Stimulated activated CD4-positive, alpha-beta T cell treated with anti-CD3 and anti-CD28 coated beads, Interleukin-15, amount 100 ng/mL, for 1 hour (primary cell): ENCODE measurements at places on chromosomes 3 and 15.
A peak's percentile ranks its signal among the peaks of the same experiment; 100 is the strongest.

- DNase-seq = no peak
These were observed 66.7 kb upstream of the TNIK start for GRCh38 chr3:171526869-171527268.

GRCh38 chr15:85582131-85583079 is 202.0 kb downstream of the AKAP13 start:
- DNase-seq = peak; percentile 44

DNA sequence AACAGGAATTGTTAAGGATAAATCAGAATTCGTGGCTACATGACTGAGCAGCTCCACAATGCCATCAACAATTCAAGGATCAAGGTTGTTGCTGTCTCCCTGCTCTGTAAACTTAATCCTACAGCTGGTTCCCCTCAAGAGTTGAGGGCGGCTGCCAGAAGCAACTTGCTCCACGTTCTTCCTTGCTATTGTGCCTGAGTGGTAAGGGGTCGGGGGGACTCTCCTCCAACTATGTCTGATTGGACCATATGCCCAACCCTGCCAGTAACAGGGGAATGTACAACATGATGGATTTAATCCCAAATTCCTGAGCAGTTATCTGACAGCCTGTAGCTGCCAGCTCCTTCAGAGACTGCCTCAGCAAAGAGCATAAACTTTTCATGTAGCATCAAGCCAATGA is 37.9 kb upstream of the MECOM start:
- no peak for DNase-seq

DNA sequence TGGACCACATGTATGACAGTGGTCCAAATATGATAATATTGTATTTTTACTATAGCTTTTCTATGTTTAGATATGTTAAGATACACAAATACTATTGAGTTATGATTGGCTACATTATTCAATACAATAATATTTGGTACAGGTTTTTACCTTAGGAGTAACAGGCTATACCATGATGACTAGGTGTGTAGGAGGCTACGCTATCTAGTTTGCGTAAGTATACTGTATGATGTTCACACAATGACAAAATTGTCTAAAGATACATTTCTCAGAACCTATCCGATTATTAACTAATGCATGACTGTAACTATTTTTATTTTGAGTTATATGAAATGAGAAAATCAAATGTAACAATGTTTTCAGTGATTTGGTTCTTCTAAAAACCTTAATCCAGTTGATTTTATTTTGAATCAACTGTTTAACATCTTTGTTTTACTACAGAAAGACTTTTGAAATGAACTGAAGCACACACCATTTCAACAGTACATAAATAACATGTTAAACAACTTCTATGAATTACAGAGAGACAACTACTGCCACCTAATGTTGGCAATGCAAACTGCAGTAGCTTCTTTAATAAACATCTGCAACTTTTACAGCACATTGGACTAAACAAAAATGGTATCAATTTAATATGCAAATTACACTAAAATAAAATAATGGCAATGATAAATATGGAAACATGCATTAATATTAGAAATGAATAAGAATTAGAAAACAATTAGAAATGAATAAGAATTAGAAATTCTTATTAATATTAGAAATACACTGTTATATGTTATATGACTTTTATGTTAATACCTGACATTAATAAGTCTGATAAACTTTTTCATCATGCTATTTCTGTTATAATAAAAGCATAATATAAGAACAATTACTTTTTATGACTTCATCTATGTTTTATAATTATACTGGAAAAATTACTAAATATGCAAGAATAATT is 255.7 kb downstream of the MBNL1 start:
- DNase-seq = no peak

DNA sequence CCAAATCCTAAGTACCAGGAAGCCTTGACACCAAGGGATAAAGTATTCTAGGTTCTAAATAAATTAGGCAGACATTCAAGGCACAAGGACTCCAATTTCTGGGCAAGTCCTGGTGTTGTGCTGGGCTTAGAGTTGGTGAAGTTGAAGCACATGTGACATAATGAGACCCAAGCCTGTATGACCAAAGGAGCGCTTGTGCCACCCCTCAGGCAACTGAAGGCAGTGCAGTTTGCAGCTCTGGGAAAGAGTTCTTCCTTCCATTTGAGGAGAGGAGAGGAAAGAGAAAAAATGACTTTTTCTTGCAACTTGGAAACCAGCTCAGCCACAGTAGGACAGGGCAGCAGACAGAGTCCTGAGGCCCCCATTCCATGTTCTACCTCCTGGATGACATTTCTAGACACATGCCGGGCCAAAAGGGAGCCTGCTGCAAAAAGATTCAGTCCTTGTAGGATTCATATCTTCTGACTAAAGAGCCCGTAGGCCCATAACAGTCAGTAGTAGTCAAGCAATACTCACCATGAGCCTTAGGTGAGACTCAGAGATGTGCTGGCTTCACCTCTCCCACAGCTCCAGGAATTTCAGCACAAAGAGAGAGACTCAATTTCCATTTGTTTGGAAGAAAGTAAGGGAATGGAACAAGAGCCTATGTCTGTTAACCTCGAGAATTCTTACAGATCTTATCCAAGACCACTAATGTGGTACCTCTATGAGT is 588.8 kb upstream of the BCHE start:
- no peak for DNase-seq

DNA sequence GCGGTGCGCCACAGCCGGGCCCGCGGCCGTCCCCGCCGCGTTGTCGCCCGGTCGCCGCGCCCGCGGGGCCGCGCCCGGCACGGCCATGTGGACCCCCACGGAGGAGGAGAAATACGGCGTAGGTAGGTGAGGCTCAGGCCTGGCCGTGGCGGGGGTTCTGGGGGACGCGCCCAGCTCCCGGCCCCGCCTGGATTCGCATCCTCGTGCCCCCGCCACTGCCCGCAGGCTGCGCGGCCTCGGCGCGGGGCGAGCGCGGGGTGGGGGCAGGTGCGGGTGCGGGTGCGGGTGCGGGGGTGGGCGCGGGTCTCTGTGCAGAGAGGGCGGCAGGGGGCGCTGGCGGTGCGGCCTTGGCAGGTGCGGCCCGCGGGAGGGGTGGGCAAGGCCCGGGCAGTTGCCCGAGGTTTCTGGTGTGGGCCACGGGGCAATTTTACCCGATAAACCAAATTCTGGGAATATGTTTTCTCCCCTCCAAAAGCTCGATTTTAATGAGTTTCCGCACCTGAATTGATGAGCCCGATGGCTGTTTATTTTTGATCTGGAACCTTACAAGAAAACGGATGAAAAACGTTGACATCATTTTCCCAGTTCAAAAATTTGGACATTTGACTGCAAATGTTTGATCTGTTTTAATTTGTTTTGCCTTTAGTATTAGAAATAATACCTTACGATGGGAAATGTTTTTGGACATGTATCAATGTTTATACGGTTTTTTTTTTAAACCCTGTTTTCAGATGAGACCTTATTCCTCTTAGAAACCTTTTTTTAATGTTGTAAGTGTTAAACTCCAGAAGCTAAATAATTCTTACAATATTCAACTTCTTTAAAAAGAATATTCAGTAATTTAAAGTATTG is 678 bp downstream of the DOCK3 start:
- no peak for DNase-seq

- DNase-seq = no peak
These were observed 43.1 kb upstream of the SLC25A36 start for GRCh38 chr3:140898340-140899180.

- DNase-seq = peak; percentile 37
These were observed 556 bp downstream of the ANKRD63 start for GRCh38 chr15:40282147-40282868.

DNA sequence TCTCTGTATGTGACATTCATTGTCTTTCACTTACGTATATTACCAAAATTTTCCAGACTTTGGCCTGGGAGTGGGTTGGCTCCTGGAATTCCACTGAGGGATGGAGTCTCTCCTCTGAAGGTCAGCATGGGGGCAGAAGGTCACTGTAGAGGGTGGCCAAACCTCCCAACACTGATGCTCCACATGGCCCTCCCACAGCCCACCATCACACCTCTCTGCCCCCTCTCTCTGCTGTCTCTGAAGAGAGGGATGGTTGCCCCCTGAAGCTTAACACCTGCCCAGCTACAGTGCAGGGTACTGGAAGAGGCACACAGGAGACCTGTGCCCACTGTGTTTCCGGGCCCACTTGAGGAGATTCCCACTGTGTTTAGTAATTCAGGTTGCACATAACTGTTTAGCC is 52.2 kb downstream of the CMTM6 start:
- no peak for DNase-seq

- DNase-seq = no peak
These were observed 47.8 kb upstream of the ADGRG7 start for GRCh38 chr3:100561459-100562158.

GRCh38 chr3:85342915-85343314 is 384.1 kb downstream of the CADM2 start:
- DNase-seq = no peak

DNA sequence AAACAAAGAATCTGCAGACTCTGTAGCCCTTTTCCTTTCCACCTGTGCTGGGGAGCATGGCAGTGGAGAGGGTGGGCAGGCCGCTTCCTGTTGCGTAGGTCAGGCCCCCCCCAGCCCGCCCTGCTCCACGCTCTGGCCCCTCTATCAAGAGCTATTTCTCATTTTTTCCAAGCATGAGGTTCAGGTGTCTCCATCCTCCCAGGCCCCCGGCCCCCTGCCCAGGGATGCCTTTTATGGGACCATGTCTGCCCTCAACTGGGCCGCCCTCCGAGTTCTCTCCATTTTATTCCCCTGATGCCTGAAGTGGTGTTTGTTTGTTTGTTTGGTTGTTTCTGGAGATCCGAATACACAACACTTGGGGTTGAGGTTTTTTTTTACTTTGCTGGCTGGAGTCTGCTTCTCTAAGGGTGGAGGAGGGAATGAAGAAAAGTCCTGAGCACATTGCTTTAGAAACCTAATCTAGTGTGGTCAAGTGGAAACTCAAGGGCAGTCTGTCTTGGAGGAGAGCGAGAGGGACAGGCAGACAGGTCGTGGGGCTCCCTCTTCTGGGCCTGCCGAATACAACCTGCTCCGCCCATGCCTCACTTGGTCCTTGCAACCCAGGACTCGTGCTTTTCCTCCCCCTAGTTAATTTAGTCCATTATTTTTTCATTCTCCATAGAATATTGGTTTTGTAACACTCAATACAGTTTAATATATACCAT is 176.5 kb upstream of the LYSMD4 start:
- no peak for DNase-seq

GRCh38 chr3:150096700-150097587 is 126.2 kb upstream of the PFN2 start:
- DNase-seq = no peak

DNA sequence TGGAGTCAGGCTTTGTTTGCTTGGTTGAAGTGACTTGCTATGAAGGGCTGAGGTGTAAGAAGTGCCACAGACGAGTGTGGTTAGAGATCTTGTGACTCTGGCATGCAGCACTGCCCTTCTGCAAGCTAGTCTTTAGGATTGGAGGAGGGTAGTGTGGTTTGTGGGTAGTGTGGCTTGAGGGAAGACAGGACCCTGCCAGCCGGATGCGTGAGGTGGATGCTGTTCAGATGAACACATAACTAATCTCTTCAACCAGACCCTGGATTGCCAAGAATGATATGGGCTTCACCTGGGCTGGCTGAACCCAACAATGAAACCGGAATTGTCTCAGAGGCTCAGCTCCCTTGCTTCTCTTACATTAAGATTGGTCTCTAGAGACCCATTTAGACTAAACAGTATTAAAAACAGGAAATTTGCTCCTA is 32.7 kb downstream of the STARD9 start:
- no peak for DNase-seq

DNA sequence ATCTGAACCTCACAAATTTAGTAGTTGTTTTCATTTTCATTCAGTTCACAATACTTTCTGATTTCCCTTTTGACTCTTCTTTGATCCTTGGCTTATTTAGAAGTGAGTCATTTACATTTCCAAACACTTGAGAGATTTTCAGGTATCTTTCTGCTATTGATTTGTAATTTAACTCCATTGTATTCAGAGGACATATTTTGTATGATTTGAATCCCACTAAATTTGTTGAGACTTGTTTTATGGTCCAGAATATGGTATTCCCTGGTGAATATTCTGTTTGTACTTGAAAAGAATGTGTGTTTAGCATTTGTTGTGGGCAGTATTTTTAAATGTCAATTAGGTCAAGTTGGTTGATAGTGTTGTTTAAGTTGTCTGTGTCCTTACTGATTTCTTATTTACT is 29.6 kb downstream of the FAN1 start:
- no peak for DNase-seq

DNA sequence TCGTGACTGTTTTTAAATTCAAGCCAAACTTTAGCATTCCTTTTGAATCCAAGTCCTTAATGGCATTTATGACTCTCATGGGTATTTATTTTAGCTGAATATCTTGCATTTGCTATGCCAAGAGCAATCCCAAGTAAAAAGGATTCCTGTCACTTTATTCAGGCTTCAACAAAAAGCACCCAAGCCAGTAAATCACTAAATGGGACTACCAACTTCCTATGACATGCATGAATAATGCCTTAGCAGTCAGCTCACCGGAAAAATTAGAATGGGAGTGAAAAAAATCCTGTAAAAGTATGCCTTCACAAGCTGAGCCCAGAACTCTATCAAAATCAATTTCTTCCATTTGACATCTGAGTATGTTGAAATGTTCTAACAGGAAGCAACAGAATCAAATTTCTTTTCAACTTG is 1297.9 kb downstream of the ROBO2 start:
- no peak for DNase-seq

- DNase-seq = no peak
These were observed 21.2 kb downstream of the PXK start for GRCh38 chr3:58353722-58354553.

DNA sequence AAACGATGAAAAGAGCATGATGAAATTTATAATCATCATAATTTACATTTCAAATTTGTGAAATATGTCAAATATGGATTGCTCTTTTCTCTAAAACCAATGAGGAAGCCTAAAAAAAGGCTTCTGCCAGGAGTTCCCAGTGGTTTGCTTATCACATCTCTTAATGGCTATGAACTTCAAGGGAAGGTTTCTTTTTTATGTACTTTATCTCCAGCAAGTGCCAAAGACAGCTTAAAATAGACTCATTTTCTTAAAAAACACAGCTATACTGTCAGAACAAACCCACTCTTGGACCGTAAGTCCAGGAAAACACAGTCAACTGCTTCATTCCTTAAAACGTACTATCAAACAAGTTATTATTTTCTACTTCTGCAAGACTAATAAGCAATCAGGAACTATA is 80.2 kb downstream of the DLG1 start:
- no peak for DNase-seq

- DNase-seq = no peak
These were observed 3.1 kb upstream of the BNC1 start for GRCh38 chr15:83287541-83288027.

- DNase-seq = no peak
These were observed 190.4 kb downstream of the MEGF11 start for GRCh38 chr15:66063147-66063546.

- no peak for DNase-seq
These were observed 44.8 kb downstream of the CCDC12 start for GRCh38 chr3:46931631-46932331.

DNA sequence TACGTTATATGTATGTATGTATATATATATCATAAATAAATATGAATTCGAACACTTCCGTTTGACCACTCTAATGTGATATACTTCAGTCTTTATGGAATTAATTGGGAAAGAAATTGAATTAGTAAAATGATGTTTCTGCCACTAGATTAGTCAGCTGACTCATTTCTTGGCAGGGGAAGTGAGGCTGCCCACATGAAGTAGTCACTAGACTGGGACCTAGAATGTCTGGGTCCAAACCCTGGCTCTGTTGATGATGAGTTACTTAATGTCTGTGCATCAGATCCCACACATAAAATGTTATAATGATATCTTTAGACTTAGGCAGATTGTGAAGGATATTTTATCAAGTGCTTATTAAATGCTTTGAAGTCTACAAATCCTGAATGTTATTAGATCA is 27.4 kb upstream of the ARL14 start:
- DNase-seq = no peak
